ENCODE measurements at places on chromosomes 5 and 9. TPM values are rescaled to one million over a fixed set of nuclear protein-coding genes. Genes with fewer than 3 reads are reported as not detected.

The FOXD4L4 gene
- not detected for polyA plus RNA-seq

The ST8SIA4 gene
- polyA plus RNA-seq, result 0.35 TPM

The ADAMTS2 gene
- 2.1 TPM for polyA plus RNA-seq

The IL31RA gene
- not detected for polyA plus RNA-seq

The HCN1 gene
- 2.8 TPM for polyA plus RNA-seq

The CRHBP gene
- not detected for polyA plus RNA-seq

The RNF183 gene
- polyA plus RNA-seq, result 0.42 TPM

The CNTFR gene
- 0.73 TPM for polyA plus RNA-seq

The FOXD4L6 gene
- not detected for polyA plus RNA-seq

The OTP gene
- not detected for polyA plus RNA-seq

The PTGS1 gene
- 0.10 TPM for polyA plus RNA-seq

The SLC1A1 gene
- 3.2 TPM for polyA plus RNA-seq

The PSAT1 gene
- polyA plus RNA-seq, result 414 TPM

The OR1J2 gene
- not detected for polyA plus RNA-seq

The CAMK4 gene
- 4.2 TPM for polyA plus RNA-seq

The MTMR12 gene
- polyA plus RNA-seq, result 18.3 TPM

The P4HA2 gene
- 8.1 TPM for polyA plus RNA-seq

The SLC6A7 gene
- polyA plus RNA-seq, result not detected

The PLAA gene
- 21.3 TPM for polyA plus RNA-seq

The LRRC19 gene
- 0.71 TPM for polyA plus RNA-seq

The IL3 gene
- polyA plus RNA-seq, result not detected

The SPINK13 gene
- polyA plus RNA-seq, result not detected

The GALNT12 gene
- polyA plus RNA-seq, result 14.0 TPM

The ROPN1L gene
- 0.57 TPM for polyA plus RNA-seq

The CTNND2 gene
- polyA plus RNA-seq, result 4.3 TPM

The BTNL3 gene
- 0.08 TPM for polyA plus RNA-seq

The ZNF658 gene
- 1.6 TPM for polyA plus RNA-seq

The SAXO1 gene
- polyA plus RNA-seq, result 0.10 TPM

The ANKRD34B gene
- polyA plus RNA-seq, result 1.7 TPM

The SARDH gene
- 2.6 TPM for polyA plus RNA-seq

The TTLL11 gene
- polyA plus RNA-seq, result 0.57 TPM

The LVRN gene
- polyA plus RNA-seq, result 0.31 TPM

The SELENOP gene
- 11.3 TPM for polyA plus RNA-seq

The EQTN gene
- polyA plus RNA-seq, result 0.21 TPM

The SPINK5 gene
- polyA plus RNA-seq, result 6.9 TPM

The PDLIM4 gene
- 28.0 TPM for polyA plus RNA-seq

The DOCK2 gene
- 5.5 TPM for polyA plus RNA-seq

The OSMR gene
- 1.5 TPM for polyA plus RNA-seq

The ZNF454 gene
- polyA plus RNA-seq, result 3.2 TPM

The PLCXD3 gene
- 0.03 TPM for polyA plus RNA-seq

The PLEKHG4B gene
- 33.5 TPM for polyA plus RNA-seq

The NTNG2 gene
- polyA plus RNA-seq, result 0.99 TPM
